ENCODE measurements at places on chromosomes 4 and X.

DNA sequence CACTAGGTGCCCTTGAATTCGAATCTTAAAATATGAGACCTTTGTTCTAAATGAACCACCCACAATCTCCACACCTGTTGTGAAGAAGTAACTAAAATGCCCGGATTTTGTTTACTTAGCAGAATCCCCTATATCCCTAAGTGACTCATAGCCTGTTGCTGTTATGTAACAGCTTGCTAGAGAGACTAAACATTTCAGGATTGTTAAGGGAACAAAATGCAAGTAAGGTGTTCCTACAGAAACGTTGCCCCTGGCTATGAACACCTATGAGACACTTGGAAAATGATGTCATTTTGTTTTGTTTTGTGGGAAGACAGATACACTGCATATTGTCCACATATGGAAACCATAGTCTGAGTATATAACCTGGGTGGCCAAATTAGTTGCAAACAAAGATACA, 24.2 kb upstream of the MXRA5 start:
- no peak for DNase-seq

DNA sequence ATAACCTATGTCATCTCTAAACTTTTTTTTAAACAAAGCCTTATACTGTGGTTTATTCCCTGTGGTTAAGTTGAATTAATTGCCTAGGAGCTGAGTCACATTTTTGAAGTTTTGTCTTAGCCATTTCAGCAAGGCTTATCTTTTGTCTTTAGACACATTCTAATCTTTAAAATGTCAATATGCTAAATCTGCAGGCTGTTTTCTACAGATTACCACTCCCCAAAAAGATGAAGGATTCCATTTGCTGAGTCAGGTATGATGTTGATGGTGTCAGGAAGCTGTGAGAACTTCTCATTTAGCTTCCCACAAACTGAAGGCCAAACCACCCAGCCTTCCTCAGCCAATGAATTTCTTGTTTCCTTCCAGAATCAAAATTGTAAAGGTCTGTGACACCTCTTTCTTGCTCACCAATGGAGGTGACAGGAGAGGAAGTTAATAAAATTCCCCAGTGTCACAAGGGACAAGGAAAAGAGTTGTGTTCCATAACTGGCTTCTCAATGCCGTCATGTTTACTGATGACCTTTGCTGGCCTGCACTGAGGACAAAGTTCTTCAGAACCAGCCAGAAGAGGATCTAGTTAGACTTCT, 3.7 kb upstream of the CXCL6 start:
- no peak for DNase-seq

DNA sequence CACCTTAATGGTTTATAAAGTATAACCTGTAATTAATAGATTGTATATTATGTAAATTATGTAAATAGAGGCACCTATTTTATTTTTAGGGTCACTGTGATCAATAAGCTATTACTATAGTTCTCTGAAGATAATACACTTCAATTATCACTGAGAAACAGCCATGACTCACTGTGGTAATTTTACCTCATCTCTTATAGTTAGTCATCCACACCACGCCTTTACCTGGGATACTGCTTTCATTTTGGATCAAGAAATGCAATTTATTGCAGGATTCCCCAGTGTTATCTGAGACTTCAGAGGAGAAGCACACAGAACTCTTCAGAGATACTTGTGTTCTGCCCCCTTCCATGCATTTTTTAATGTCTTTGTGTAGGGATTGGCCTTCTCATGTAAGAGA, 348.1 kb upstream of the ATOH1 start:
- DNase-seq: no peak

DNA sequence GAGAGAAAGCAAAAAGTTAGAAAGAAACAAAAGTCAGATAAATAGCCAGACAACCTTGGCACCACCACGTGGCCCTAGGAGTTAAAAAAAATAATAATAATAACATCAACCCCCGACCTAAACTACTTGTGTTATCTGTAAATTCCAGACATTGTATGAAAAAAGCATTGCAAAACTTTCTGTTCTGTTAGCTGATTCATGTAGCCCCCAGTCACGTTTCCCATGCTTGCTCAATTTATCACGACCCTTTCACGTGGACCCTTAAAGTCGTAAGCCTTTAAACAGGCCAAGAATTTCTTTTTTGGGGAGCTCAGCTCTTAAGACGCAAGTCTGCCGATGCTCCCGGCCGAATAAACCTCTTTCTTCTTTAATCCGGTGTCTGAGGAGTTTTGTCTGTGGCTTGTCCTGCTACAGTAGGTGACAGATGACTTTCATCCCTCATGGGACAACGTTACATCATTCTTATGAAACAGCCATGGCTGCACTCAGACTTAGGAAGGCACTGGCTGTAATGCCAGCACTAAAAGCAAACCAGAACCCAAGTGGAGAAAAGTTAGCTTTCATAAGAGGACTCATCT, 520 bp downstream of the ACOX3 start:
- no peak for DNase-seq

DNA sequence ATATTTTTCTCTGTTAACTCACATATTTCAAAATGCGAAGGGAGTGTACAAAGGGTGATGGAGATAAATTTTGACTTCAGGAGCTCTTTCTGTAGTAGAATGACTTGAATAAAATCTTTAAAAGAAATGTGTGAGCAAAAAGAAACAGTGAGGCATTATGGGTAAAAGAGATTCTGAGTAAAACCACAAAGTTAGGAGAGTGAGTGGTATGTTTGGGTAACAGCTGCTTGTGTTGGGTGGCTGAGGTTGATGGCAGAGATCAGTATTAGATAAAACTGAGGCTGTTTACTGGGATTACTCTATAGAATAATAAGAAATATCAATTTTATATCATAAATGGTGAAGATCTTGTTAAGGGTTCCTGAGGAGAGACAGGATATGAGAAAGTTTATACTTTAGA, 434.2 kb upstream of the AMOT start:
- DNase-seq: no peak

DNA sequence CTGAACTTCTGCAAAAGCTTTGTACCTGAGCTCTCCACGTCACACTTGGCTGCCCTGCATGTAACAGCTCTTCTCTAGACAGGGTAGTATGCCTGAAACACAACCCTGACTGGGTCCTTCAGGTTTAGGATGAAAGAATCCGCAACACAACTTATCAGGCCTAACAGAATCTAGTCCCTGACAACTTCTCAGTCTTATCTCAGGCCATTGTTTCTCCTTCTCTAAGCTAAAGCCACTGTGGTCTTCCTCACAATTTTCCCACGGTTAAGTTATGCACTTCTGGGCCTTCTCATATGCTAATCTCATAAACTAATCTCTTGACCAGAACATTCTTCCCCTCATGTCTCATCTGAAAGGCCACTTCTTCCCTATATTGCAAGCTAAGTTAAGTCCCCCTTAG, 10.8 kb upstream of the TMPRSS11B start:
- no peak for DNase-seq

- no peak for DNase-seq
Measured at GRCh38 chr4:151322570-151322969, 2.8 kb downstream of the SH3D19 start.

- peak; percentile 24 for DNase-seq
Measured at GRCh38 chr4:146975527-146975926, 29.9 kb upstream of the TTC29 start.

DNA sequence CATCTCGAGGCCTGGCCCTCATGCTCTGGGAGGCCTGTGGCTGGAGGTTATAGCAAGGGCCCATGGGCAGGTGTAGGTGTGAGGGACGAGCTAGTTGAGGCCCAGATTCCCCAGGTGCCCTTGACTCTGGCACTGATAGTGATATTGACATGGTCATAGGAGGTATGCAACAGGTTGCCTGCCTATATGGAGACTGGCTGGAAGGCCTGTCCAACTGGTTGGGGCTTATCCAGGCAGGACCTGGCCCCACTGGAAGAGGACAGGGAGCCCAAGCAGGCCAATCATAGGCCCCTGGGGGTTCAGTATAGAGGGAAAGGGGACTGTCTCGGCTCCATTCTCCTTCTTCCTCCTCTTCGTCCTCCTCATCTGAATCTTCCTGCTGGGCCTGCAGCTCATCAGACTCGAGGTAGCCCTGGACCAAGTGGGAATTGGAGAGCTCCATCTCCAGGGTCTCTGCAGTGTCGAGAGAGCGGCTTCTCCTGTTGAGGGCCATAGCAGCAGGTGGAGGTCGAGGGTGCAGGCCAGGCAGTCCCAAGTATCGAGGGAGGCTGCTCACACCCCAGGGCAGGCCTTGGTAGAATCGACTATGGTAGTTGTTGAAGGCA, 15.3 kb downstream of the AMER1 start:
- DNase-seq: no peak

GRCh38 chrX:148501386-148502066, 1.1 kb downstream of the AFF2 start:
- DNase-seq: no peak

Data from NCI-H510A (cell line).